ENCODE measurements at places on chromosomes 1 and 21. TPM values are rescaled to one million over a fixed set of nuclear protein-coding genes. Genes with fewer than 3 reads are reported as not detected.
A peak's percentile ranks its signal among the peaks of the same experiment; 100 is the strongest.

GRCh38 chr1:51439053-51439452, 80.0 kb downstream of the EPS15 start:
- no peak for DNase-seq

- DNase-seq: no peak
Measured at GRCh38 chr21:38459490-38459889, 38.8 kb downstream of the ERG start.

- no peak for DNase-seq
Measured at GRCh38 chr1:160115545-160116282, at the start of gene ATP1A2. TSS of gene ATP1A2 (plus strand) at chr1:160115759. CDS start at chr1:160115862, 103 bp downstream.

DNA sequence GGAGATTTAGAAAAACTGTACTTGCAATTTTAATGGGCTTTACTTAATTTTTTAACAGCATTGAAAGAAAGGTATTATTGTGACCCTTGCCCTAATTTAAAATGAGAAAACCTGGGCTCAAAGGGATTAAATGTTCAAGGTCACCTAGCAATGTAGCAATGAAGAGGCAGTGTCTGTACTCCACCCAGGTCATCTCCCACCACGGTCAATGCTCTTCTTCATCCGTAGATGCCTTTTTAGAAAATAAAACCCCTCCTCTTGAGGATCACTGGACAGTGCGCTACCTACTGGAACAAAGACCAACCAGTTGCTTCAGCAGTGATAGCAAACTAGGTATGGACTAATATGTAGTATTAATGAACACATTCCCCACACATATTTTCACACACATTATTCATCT, 29.8 kb upstream of the HAO2 start:
- no peak for DNase-seq

GRCh38 chr1:145997718-145998023, 1.3 kb upstream of the TXNIP start:
- no peak for DNase-seq

INAVA gene
- total RNA-seq: 14.0 TPM

GRCh38 chr21:32298148-32298559, 501 bp upstream of the MRAP start:
- DNase-seq: no peak

GRCh38 chr1:55337801-55338447, 122.8 kb upstream of the USP24 start:
- peak; percentile 13 for DNase-seq

DNA sequence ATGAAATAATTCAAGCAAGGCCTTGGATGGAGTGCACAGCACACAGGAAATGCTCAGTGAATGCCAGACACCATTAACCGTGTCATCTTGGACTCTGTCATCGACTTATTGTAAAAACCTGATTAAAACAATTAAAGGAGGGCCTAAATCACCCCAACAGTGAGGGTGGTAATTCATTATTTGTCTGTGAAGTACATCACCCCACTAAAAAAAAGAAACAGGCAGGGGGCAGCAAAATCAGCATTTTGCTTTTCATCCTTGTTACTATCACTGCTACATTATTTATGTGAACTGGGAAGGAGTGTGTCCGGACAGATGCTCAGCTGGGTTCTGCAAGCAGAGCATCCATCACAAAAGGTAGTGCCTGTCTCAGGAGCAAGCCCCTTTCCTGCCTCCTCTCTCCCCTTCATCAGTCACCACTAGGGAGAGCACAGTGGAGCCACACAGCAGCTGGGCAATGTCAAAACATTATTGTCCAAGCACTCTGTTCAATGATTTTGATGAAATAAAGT, 98.5 kb downstream of the RERE start:
- no peak for DNase-seq

- peak; percentile 62 for DNase-seq
Measured at GRCh38 chr1:27658951-27659496, 13.0 kb downstream of the IFI6 start.

- peak; percentile 40 for DNase-seq
Measured at GRCh38 chr21:25215698-25216384, 391.4 kb downstream of the MRPL39 start.

DNA sequence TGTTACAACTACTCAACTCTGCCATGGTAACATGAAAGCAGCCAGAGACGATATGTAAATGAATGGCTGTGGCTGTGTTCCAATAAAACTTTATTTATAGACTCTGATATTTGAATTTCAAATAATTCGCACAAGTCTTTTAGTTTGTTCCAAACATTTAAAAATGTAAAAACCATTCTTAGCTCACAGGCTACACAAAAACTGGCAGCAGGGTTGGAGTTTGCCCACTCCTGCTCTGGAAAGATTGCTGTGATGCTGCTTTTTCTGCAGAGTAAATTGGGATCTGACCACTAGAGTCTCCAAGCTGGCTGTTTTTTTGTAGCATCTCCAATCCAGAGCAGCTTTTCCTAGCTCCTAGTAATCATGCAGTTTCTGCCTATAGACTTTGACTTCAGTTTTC, 157.5 kb downstream of the CHRM3 start:
- DNase-seq: no peak

GRCh38 chr1:30822966-30823581, 65.5 kb upstream of the LAPTM5 start:
- no peak for DNase-seq

HORMAD1 gene
- total RNA-seq: not detected

GRCh38 chr1:204819495-204819894, 51.2 kb upstream of the NFASC start:
- no peak for DNase-seq

GRCh38 chr1:72326494-72326893, 44.2 kb upstream of the NEGR1 start:
- no peak for DNase-seq

KRTAP21-2 gene
- total RNA-seq: not detected
